Activated T-helper 1 cell treated with anti-CD3 and anti-CD28 coated beads, Interleukin-2, amount 50 U/mL, for 16 hours (primary cell): ENCODE measurements at places on chromosomes 1 and 21.

- no peak for DNase-seq
These were observed 10.0 kb upstream of the MACF1 start for GRCh38 chr1:39194398-39195051.

- DNase-seq = peak; percentile 82
These were observed 7.2 kb upstream of the MPZL1 start for GRCh38 chr1:167714439-167715156.

DNA sequence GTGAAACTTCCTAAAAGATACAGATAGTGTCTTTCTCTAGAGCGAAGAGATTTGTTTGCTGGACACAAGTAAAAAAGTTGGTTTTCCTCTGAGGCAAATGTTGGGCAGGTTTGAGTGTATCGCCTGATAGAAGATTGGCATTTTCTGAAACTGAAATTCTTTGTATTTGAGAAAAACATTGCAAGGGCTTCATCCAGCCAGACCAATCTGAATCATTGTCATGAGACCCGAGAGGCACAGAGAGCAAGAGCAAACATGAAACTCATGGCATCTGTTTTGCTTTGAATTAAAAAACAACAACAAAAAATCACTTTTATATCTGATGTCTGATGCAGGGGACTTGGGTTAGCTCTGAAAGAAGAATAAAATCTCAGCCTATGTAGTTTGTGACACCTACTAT, 379.3 kb upstream of the NCAM2 start:
- DNase-seq = no peak

GRCh38 chr1:84083307-84083706, 60.8 kb upstream of the PRKACB start:
- DNase-seq = no peak

DNA sequence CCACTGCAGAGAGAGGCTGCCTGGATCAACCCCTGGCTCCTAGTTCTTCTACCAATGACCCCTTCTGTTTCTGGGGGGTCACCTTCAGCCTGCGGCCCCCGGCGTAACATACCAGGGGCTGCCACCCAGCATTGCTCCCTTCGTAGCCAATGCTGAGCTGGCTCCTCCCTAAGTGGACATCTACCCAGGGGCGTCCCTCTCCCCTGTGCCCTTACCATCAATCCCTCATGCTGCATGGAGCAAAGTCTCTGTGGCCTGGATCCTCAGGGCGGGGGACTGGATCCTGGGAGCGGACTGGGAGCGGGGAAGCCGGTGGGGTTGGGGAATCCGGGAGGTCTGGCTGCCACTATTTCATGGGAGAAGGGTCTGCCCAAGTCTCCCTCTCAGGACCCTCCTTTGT, 28.6 kb downstream of the TRIM67 start:
- DNase-seq = no peak

DNA sequence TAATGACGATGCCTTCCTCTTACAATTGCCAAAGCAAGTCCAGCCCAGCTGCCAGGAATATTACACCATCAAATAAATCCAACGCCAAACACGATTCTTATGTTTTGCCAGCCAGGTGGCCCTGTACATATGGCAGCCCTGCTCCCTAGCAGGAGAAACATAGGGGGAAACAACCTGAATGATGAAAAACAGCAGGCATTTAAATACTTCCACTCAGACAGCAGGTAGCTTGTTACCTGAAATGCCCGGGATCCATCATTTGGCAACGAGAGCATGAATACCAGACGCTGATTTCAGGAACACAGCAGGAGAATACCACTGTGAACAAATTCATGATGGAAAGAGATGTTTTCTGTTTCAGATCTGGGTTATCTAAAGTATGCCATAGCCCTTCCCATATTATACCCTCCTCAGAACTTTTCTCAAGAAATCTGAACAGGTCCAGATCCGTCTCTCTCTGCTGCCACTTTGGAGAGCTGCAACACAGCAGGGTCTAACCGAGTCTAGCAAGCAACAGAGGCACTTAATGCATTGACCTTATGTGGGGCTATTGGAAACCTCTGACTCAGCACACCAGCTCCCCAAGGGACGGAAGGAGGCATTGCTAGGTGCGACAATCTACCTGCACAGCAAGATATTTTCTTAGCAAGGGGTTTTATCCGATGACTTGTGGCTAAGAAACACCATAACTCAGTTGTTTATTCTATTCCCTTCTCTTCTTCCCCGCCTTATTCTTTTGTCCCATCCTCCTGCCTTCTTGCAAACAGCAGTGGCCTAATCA, 166.3 kb downstream of the BARHL2 start:
- no peak for DNase-seq

GRCh38 chr1:151995774-151996173, 2.1 kb upstream of the S100A10 start:
- no peak for DNase-seq

DNA sequence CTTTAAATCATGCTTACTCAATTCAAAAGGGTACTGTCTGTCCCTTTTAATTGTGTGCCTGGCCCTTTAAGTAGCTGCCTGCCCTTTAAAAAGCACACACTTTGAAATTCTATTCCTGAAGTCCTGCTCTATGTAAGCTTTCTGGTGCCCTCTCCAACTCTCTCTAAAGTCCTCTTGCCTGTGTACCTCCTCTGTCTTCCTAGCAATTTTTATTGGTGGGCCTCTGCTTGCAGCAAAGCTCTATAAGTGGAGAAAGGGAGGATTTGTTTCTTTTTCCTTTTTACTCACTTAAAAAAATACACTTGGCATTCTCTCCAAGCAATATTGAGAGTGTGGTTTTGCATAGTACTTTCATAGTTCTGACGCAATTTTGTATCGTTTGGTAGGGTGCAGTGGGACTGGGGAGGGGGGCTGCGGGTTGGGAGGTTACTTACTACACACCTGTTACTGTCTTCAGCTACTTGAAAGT, 135.4 kb downstream of the LMO4 start:
- DNase-seq = no peak

DNA sequence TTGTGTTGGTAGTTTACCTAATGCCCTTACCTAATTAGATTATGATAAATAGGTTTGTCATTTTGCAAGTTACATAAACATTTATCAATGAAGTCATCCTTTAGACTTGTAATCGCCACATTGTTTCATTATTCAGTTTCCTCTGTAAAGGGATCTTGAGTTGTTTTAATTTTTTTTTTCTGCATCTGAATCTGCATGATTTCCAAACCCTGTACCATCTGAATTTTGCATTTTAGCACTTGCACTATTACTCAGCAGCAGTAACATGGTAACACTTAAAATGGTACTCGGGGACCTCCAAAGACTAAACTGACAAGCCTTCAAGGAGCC, 12.4 kb downstream of the TARDBP start:
- DNase-seq = no peak

GRCh38 chr1:21621051-21621450, 48.1 kb downstream of the RAP1GAP start:
- no peak for DNase-seq

- DNase-seq = no peak
These were observed 145.3 kb downstream of the SEC16B start for GRCh38 chr1:177824508-177824982.

- DNase-seq = no peak
These were observed 261.9 kb downstream of the VAV3 start for GRCh38 chr1:107702946-107703571.

- DNase-seq = no peak
These were observed 3.6 kb downstream of the CERS2 start for GRCh38 chr1:150970808-150971582.

DNA sequence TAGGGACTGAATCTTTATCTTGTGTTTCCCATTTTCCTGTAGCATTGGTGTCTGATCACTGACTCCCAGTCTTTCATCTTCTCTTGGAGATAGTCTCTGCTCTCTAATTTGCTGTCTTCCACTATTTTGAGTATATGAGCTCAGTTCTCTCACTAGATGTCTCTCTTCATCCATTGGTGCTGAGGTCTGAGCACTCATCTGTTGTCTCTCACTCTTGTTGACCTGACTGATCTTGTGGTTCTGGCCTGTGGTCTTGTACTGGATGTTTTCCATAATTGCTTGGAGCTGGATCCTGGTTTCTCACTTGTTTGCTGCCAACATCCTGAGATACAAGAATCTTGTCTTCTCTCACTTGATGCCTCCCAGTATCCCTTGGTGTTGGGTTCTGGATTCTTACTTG, 25.1 kb upstream of the S100A11 start:
- DNase-seq = no peak

DNA sequence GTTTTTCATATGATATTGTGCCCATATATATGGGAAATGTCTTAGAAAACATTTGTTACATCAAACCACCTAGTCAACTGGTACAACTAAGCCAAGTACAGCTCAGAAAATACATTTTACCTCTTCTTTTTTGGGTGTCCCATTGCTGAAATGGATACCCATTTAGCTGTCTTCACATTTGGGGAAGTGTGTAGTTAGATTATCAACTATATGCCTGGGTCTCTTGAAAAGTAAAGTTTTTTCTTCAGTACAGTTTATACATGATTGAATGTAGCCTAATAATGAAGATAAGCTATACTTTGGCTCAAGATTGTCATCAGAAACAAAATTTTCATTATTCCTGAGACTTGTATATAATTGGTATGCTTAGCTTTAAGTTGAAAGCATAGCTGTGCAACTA, 2.0 kb downstream of the AGO3 start:
- no peak for DNase-seq

DNA sequence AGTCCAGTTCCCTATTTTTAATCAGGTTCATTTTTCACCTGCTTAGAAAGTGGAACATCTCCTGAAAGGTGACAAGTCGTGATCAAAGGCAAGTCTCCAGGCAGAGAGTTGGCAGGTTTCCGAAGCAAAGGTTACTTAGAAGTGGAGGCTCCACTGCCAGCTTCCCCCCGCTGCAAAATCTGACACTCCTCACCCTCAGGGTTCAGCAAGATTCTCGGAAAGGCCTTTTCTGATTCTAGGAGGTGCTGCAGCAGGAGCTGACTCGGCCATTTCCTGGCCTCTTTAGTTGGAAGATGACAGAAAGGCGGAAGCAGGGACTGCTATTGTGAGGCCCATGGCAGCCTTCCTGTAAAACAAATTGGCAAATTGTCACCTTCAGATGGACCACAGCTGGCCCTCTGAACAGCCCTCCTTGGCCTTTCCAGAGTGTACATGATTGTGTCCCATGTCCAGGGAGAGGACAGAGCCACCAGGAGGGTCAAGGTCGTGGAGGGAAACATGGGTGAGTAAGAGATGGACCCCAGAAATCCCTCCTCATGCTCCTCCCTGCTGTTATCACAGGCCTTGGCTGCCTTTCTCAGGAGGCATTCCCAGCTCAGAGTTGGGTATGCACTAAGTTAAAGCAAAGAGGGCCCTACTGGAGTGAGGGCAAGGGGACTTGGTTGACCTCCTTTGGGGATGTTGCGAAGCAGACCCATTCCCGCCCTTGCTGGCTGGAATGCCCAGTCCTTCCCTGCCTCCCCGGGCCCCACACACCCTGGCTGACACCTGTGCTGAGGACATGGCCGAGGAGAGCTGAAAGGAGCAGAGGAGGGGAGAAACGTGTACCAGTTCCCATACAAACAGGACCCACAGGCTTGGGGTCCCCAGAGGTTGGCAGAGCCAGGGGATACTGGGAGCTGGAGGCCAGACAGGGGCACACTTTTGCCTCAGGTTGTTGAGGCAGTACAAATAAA, 115.5 kb upstream of the IRF2BP2 start:
- DNase-seq = no peak

DNA sequence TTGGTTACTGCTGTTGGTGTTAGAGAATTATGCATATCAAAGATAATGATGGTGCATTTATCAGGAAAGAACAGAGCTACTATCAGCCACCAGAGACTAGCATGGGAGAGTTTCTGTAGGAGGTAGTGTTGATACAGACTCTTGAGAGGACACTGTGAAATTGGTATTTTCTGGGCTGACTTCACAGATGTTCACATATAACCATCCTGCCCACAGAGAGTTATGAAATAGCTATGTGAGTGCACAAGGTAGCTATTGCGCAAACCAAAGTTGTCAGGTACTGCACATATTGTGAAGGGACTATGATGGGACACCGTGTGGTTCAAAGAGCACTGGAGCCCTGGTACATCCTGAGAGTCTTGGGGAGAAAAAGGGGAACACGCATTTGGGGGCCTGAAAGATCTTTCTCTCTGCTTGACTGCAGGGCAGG, 1.4 kb upstream of the TLCD4 start:
- DNase-seq = no peak

GRCh38 chr1:37449936-37450335, 24.4 kb upstream of the ZC3H12A start:
- no peak for DNase-seq

DNA sequence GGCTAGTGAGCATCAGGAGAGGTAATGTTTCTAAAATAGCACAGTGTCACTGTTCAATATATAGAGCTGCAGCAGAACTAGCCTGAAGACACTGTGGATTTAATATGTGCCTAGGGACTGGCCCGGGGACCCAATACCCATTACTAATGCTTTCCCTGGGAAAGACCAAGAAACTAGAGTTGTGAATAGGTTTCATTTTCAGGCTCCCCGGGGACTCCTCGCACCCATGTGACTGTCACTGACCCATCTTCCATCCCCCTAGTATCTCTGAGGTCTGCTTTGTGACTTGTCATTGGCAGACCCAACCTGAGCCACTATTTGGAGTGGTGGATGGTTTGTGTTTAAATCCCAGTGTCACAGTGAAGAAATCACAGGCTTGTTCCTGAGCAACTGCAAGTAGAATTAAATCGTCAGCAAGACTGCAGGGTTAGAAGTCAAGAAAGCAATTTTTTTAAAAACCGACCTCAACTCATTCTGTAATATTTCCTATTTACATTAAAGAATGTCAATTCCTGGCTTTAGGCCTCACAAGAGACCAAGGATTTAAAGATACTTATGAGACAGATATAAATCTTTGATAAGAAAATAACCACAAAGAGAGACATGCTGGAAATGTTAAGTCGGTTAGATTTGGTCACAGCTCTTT, 130.0 kb upstream of the TNR start:
- no peak for DNase-seq

GRCh38 chr1:206442101-206442500, 28.2 kb upstream of the IKBKE start:
- no peak for DNase-seq

GRCh38 chr1:92768296-92768695, 16.6 kb downstream of the EVI5 start:
- no peak for DNase-seq

DNA sequence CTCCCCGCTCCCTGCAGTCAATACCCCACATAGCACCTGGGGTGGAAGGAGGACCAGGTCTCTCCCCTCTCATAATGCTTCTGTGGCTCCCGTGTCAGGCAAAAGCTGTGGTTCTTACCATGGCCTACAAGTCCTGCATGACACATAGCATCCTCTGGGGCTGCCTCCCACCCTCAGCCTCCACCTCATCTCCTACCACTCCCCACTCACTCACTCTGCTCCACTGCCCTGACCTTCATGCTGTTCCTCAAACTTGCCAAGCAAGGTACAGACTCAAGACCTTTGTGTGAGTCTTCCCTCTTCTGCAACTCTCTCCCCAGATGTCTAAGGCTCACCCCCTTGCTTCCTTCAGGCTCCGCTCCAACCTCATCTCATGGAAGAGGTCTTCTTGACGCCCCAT, 28.0 kb upstream of the VANGL1 start:
- DNase-seq = no peak

GRCh38 chr21:16992448-16992847, 520.4 kb upstream of the CXADR start:
- DNase-seq = no peak

GRCh38 chr1:47985018-47985417, 12.2 kb downstream of the TRABD2B start:
- no peak for DNase-seq
